ENCODE measurements at places on chromosomes 1 and 21.

GRCh38 chr1:20359451-20360330, 69.0 kb downstream of the VWA5B1 start:
- DNase-seq, result no peak

DNA sequence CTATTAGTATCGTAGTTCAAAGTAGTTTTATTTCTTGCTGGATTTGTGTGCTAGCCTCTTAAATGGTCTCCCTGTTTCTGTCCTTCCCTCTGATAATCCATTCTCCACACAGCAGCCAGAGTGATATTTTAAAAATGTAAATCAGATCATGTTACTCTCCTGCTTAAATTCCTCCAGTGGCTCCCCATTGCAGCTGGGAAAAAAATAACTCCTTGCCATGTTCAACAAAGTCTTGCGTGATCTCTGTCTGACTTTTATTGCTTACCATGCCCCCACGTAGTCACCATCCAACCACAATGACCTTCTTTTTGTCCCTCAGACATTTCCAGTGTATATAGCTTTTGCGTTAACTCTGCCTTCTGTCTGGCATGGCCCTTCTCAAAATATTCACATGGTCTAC, 178.8 kb downstream of the FGGY start:
- no peak for DNase-seq

DNA sequence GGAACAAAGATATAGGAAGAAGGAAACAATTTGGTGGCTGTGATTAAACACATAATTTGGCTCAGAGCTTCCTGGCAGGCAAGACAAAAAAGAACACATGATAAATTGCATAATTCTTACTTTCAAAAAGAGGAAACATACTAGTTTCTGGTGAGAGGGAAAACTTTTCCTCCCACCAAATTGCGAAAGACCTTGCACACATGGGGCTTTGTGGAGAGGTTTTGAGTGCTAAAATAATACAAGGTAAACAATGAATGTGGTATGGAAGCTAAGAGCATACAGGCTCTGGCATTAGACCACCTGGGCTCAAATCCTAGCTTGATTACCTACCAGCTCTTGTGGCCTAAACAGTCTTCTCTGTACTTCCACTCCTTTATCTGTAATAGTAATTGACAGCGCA, 140.2 kb upstream of the HOOK1 start:
- no peak for DNase-seq

GRCh38 chr21:36188081-36188681, 31.6 kb downstream of the DOP1B start:
- DNase-seq, result no peak

DNA sequence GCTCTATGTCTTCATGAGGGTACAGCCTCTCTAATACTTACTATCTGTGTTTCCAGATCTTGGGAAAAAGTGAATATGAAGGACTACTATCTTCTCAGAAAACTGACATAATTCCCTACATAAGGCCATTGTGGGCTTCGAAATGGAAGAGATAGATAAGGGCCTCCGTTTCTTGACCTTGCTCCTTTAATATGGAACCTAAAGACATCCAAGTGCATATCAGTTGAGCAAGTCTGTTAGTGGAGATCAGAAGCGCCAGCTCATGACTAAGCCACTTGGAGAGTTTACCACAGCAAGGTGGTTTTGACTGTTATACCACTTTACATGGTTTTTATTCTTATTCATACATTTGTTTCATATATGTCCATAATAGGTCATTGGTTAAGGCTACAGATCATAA, 35.3 kb upstream of the FCER1A start:
- no peak for DNase-seq

DNA sequence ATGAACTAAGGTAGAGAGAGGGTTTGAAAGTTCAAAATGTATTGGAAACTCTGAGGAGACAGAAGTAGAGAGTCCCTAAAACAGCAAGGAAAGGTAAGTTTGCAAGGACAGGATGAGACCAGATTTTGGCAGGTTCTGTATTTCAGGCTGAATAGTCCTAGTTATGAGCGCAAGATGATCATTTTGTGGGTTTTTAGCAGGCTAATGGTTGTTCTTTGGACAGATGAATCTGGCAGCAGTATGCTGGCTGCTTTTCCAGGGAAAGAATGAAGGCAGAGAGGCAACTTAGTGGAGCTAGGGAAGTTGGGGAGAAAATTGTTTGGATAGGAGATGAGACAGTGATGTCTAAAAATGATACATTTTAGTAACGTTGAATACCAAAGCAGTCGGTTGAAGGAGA, 243.5 kb upstream of the NRIP1 start:
- no peak for DNase-seq
